NCI-H1436 treated with DMSO at 0.1 percent for 48 hours (cell line): ENCODE measurements at places on chromosomes 16 and 17.

DNA sequence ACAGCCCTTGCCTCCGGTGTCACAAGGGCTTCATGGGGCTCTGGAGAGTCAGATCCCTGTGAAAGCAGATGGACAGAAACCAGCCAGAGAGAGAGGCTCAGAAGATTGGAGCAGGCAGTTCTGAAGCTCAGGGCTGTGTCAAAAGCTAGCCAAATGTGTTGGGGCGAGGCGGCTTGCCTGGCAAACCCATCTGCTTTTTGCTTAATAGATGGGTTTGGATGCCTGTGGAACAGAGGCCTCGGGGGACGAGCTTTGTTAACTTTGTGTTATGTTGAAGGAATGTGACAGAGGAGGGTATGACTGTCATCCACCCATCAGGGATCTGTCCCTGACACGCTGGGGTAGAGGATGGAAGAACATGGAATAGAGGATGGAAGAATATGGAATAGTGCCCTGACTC, 21.0 kb upstream of the SLC12A3 start:
- DNase-seq: no peak

DNA sequence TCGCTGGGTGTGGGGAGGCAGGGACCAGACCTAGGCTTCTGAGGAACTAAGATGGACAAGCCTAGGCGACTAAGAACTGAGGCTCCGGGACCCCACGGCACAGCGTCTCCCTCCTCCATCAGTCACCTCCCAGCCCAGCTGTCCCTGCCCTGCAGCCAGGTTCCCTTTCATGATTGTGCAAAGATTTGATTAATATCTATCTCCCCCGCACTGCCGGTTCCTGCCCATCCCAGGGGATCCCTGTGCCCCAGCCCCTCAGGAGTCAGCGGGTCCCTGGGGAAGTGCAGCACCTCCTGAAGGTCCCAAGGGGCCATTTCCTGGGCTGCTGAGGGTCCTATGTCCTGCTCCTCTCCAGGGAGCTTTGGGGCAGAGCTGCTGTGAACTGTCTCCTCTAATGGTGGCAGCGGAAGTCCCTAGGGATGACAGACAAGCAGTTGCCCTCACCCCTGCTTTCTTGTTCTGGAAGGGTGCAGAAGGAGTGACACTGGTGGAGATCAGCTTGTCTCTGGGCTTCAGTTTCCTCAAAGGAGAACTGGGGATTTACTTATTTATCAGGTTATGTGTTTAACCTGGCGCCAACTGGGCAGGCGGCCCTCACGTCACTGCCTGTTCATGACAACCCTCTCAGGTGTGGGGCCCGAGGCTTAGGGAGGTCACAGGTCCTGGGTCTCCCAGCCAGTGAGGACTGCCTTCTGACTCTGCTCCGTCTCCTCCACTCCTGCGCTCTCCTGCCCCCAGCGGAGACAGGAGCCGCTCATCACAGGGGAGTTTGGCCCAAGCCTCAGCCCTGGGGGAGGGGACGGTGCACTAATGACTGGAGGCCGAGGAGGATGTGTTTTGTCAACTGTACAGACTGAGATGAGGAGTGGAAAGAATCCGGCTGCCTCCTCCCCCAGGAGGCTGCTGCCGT, 1.9 kb upstream of the C16orf74 start:
- peak; percentile 25 for DNase-seq

GRCh38 chr17:64126918-64127317, 3.0 kb downstream of the ERN1 start:
- DNase-seq: no peak

GRCh38 chr17:50055055-50055425, 870 bp upstream of the ITGA3 start:
- DNase-seq: peak; percentile 83

DNA sequence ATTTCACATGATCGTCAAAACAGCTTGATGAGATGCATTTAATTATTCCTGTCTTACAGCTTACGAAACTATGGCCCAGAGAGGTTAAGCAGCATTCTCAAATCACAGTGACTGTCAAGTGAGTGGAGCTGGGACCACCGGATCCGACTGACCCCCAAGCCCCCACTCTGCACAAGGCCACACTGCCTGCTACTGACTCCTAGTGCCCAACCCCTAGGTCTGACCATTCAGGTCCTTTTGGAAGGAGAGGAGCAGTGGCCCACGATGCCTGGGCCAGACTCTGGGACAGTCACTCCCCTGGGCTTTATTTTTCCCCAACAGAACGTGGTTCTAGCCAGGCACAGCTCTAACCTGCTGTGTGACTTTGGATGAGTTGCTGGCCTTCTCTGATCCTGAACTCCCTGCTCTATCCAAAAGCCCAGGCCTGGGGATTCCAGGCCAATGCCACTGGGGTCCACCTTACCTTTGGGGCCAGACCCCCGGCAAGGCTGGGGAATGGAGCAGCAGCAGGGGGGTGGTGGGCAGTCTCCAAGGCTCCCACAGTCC, 9.9 kb downstream of the TSPOAP1 start:
- no peak for DNase-seq

- no peak for DNase-seq
Observed at GRCh38 chr16:874366-875181, 74.0 kb upstream of the GNG13 start.

DNA sequence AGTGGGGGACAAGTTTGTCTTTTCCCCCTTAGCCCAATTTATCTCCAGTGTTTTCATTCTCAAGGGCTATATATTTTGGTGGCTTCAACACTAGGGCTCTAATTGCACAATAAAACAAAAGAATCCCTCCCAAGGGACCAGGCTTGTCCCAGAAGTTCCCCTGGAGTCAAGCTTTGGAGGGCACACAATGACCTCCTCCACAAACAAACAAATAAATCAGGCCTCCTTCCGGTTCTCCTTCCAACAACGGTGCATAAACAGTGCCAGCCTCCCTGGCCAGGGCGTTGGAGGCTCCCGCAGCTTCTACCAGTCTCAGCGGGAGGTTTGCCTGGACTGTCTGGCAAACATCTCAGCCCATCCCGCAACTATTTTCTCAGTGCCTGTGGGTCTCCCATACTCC, 188.0 kb upstream of the FOXF1 start:
- no peak for DNase-seq

DNA sequence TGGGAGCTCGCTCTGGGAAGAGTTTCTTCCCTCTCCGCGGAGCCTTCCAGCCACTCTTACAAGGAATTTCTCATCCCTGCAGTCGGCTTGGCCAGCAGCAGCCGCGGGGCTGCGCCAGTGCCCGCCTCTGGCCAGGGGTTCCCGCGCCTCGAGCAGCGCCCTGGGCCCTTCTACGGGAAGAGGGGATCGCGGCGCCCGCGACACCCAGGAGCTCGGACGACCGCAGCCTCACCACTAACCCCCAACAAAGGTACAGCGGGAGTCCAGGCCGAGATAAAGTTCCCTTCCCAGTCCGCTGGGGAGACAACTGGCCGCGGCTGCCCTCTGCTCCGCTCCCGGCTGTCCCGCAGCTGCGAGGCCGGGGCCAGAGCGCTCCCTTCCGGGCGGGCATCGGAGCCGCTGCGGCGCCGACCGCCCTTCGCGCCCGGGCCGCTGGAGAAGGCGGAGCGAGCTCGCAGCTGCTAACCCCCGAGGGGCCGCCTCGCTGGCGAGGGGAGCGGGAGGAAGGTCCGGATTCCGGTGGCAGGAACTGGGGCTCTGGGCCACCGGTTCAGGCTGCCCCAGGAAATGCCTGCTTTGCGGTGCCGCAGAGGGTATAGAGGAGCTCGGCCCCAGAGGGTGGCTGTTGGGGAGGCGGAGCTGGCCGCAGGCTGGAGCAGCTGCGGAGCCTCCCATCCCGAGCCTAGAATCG, 3.6 kb upstream of the HS3ST3B1 start:
- DNase-seq: no peak

DNA sequence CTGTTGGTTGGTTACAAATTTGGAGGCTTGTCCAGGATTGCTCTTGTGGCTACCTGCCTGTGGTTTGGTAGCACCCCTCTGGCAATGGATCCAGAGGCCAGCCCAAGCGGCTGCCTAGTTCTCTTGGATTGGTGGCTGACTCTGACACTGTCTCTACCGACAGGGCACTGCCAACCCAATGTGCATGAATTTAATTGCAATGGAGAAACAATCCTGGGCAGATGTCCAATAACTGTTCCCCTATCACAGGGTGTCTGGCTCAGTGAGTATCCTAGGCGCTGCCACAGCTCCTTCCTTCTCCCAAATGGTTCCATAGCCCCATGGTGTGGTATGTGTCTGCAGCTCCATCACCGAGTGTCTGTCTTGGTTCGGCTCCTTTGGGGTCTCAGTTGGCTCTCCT, 19.5 kb downstream of the N4BP1 start:
- no peak for DNase-seq

DNA sequence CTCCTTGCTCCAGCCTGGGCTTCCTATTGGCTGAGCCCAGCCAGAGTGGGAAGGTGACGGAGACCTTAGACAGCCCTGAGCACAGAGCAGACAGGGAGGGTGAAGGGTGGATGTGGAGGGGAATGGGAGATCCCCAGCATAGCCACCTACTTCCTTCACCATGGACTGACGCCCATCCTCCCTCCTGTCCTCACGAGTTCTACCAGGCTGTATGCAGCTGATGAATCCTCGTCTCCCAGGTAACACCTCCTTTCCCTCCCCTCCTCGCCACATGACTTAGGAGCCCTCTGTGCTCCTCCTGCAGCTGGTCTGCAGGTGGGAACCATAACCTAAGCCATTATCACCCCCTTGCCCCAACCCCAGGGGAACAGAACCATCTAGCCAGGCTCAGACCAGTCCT, 9.0 kb upstream of the CRHR1 start:
- DNase-seq: peak; percentile 45

DNA sequence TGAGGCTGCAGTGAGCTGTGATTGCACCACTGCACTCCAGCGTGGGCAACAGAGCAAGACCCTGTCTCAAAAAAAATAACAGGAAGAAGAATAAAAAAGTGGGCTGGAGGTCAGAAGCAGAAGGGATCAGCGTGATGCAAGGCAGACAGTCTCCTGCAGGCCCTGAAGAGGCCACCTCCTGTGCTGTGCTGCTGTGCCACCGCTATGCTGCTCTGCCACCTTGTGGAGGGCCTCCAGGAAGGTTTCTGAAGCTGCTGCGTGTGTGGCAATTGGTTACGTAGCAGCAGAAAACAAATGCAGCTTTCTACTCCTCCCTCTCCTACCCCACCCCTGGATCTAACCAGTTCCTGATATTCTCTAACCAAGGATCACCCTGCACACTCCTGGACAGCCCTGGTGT, 815.5 kb downstream of the KCNJ18 start:
- no peak for DNase-seq

- no peak for DNase-seq
Observed at GRCh38 chr16:31507617-31507928, 618 bp downstream of the RUSF1 start.

DNA sequence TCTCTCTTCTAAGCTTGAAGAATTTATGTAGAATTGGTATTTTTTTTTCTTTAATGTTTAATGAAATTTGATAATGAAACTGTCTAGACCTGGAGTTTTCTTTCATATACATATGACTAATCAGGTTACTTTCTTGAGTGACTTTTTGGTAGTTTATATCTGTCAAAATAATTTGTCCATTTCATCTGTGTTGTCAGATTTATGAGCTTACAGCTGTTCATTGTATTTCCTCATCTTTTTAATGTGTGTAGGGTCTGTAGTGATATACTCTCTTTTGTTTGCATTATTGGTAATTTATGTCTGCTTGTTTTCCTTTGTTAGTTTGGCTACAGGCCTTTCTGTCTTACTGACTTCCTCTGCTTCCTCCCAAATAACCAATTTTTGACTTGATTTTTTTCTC, 55.7 kb downstream of the TAOK1 start:
- no peak for DNase-seq

DNA sequence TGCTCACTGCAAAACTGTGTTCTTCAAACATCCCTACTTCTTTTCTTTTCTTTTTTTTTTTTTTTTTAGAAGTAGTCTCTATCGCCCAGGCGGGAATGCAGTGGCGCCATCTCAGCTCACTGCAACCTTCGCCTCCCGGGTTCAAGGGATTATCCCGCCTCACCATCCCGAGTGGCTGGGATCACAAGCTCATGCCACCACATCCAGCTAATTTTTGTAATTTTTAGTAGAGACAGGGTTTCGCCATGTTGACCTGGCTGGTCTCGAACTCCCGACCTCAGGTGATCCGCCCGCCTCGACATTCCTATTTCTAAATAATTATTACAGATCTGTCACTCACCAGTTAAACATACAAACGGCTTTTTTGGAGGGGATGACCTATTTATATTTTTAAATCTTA, 1.0 kb upstream of the RNASEK start:
- no peak for DNase-seq

- no peak for DNase-seq
Observed at GRCh38 chr16:30992276-30992780, 7.3 kb downstream of the HSD3B7 start.

DNA sequence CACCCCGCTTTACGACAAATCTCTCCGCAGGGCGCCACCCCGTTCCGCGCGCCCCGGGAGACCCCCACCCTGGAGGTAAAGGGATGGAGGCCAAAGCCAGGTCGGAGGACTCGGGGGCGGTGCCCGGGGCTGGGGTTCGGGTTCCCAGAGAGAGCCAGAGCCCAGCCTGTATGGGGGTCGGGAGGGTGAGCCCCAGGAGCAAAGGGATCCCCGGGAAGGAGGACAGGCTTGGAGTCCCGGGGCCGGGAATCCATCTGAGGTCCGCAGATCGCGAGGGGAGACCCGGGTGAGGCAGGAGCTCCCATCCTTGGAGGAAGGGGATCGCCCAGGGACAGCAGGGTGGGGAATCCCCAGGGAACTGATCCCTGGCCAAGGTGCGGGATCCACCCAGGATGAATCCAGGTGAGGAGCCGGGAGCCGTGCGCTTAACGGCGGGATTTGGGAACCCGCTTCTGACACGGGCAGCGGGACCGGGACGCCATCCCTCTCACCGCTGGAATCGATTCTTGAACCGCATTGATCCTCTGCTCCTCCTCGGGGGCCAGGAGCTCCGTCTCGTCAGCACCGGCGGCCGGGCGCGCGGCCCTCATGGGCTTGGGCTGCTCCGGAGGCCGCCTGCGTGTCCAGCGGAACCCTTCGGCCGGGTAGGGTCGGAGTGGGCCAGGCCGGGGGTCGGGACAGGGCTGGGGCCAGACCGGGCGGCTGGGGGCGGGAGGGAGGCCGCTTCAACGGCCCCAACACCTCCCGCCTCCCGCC, at the start of gene MMD:
MMD (minus strand) TSS at position 657 of the 756 bp plus-strand sequence; CDS start at position 517, 140 bp downstream.
- DNase-seq: no peak

- DNase-seq: no peak
Observed at GRCh38 chr17:70875729-70876310, 706.5 kb downstream of the KCNJ2 start.

- DNase-seq: no peak
Observed at GRCh38 chr16:60989592-60989991, 1046.6 kb downstream of the CDH8 start.
